Skeletal muscle tissue (tissue), 5 donors: ENCODE measurements at places on chromosomes 2 and 18. TPM values are rescaled to one million over a fixed set of nuclear protein-coding genes. Genes with fewer than 3 reads are reported as not detected.

The SPEG gene
- 95.5 TPM for total RNA-seq

The CDKL4 gene
- total RNA-seq: 4.2 TPM

The NETO1 gene
- not detected for total RNA-seq

The RUFY4 gene
- not detected for total RNA-seq

The MCFD2 gene
- 36.0 TPM for total RNA-seq

The LAMA1 gene
- total RNA-seq: 4.2 TPM

The SERPINB4 gene
- total RNA-seq: not detected

The KCNG3 gene
- total RNA-seq: under 0.01 TPM

The ECEL1 gene
- total RNA-seq: 1.0 TPM

The G6PC2 gene
- 1.0 TPM for total RNA-seq

The CTAGE1 gene
- total RNA-seq: not detected

The NT5DC4 gene
- not detected for total RNA-seq

The KLHL29 gene
- total RNA-seq: 3.7 TPM
